T follicular helper cell (primary cell): ENCODE measurements at places on chromosomes 11 and 22.

DNA sequence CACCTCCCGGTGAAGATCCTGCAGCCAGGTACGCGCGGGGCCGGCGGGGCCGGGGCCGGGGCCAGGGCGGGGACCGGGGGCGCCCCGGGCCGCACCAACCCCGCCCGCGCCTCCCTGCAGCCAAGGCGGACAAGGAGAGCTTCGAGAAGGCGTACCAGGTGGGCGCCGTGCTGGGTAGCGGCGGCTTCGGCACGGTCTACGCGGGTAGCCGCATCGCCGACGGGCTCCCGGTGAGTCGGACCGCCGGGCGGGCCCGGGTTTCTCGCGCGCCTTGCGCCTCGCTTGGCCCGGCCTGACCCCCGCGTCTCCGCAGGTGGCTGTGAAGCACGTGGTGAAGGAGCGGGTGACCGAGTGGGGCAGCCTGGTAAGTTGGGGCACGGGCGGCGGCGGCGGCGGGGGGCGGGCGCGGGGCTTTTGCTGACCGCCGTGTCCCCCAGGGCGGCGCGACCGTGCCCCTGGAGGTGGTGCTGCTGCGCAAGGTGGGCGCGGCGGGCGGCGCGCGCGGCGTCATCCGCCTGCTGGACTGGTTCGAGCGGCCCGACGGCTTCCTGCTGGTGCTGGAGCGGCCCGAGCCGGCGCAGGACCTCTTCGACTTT lies 531 bp downstream of the PIM3 start:
- no peak for DNase-seq

DNA sequence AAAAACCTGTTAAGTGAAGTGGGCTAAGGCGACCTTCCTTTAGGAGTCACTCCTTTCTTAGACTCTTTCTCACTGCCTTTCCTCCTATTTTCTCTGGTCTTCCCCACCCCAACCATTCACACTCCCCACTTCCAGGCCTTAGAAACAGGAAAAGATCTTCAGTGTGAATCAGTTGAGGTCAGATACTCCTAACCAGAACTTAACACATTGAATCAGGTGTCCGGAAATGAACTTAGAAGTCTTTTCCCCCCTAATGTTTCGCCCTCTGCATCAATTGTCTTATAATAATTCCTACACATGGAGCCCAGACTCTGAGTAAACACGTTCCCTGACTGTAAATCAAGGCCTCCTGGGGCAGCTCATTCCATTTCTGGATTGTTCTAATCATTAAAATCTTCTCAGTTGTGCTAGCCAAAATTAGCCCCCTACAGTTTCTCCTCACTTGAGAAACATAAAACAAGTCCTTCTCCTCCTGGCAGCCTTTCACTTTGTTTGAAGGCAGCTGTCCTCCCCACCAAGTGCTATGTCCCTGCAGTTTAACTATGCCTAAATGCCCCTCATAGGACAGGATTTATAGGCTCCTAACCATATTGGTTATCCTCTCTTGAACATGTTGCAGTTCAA lies 32.7 kb upstream of the USP47 start:
- no peak for DNase-seq

GRCh38 chr11:14529951-14530350 lies 9.8 kb upstream of the PSMA1 start:
- no peak for DNase-seq

- DNase-seq = no peak
These were observed 1.2 kb upstream of the LMO2 start for GRCh38 chr11:33892906-33893594.

DNA sequence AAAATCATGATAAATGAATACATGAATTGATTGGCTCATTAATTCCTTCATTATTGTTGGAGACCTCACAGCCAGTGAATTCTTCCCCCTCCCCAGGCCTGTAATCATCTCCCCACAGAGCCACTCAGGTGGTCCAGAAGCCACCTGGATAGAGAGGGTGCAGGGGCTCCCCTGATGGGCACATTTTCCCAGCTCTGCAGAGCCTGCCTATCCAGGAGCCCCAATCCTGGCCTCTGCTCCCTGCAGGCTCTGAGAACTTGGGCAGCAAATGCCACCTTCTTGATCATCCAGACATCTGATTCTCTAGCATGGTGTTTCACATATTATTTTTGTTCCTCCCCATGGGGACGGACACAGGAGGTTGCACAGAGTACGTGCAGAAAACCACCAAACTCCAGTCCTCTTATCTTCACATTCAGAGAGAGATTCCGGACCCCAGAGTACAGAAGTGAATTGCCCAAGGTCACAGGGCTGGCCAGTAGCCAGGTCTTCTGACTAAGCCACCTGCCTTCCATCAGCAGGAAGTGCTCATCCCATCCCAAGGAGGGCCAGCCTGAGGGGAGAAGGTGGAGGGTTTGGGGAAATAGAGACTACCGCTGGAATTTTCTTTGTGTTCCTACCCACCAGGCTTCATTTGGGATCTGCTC lies 348.0 kb downstream of the BUD13 start:
- DNase-seq = no peak

- no peak for DNase-seq
These were observed 12.2 kb downstream of the KCTD17 start for GRCh38 chr22:37063431-37064420.

DNA sequence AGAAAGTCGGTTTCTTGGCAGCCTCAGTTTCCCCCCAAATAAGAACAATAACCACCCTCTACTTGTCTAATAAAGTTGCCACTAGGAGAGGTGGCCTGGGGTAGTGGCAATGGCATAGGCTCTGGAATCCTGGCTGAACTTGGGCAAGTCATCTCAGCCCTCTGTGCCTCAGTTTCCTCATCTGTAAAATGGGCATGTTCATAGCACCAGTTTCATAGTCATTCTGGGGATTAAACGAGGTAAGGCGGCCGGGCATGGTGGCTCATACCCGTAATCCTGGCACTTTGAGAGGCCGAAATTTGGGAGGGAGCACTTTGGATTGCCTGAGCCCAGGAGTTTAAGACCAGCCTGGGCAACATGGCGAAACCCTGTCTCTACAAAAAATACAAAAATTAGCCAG lies 63.0 kb downstream of the SGSM1 start:
- no peak for DNase-seq

GRCh38 chr11:118074785-118075184 lies 2.1 kb upstream of the TMPRSS4 start:
- DNase-seq = no peak

DNA sequence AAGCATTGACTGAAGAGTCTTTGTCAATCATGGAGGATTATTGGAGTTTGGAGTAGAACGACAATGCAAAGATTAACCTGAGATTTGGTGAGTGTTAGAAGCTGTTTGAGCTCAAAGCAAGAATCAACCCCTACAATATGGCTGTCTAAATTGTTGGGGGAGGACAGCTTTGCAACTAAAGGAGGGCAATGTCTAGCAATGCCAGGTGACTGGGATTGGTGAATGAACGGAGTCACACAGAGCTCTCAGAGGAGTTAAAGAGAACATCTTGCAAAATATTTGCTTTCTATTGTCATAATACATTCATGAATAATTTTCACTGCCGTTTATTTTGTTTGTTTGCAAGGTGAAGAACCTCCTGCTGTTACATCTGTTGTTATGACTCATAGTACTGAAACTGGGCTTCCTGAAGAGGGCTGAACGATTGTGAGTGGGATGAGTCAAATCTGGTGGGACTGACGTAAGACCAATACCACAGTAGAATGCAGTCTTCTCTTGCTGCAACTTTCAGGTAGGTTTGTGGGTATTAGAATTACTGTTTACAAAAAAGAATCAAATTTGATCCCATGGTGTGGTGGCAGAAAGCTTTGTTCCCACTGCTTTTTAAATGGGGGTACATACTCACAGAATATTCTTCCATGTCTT lies 281.9 kb downstream of the CADM1 start:
- DNase-seq = no peak

DNA sequence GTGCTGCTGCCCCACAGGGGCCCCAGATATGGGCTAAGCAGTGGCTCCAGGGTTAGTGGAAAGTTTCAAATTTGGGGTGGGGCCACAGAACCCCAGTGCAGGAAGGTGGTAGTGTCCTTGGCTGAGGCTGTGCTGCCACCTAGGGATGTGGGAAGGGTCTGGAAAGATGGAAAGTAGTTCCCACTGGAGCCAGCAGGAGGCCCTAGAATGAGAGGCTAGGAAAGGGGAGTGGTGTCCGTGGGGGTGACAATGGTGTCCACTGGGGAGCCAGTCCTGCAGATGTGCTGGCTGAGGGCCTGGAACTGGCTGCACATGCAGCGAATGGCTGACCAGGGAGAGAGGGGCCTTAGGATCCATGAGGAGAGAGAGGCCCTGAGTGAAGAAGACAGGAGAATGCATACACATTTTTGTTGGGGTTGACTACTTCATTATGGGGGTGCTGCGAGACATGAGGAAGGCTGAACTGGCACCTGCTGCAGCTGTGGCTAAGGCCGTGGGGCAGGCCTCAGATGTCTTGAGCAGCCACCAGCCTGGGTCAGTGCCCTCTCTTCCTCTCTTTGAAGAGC lies 21.1 kb downstream of the RFPL3 start:
- DNase-seq = no peak

DNA sequence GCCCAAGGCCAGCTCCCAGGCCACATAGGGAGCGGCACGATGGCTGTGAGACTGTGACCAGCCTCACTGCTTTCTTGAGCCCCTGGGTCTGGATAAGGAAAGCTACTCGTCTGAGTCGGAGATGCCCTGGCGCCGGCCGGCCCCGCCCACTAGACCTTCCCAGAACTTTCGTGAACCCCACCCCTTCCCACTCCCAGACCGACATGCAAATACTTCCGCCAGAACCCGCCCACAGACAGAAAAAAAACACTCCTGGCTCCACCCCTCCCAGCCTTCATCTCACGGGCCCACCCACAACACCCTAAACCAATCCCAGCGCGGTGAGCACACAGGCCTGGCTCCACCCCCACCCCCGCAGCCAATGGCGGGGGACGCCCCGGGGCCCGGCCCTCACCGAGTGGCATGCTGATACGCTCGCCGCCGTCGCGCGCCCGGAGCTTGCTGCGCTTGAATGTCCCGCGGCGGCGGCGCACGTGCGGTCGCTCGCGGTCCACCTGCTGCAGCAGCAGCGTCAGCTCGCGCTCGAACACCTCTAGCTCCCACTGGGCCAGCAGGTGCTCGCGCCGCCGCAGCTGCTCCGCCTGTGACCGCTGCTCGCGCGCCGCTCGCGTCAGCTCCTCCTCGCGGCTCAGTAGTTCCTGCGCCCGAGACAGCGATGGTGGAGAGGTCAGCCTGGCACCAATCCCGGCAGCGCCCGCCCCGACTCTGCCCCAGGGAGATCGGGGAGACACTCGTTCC lies 7.0 kb downstream of the MAP3K11 start:
- DNase-seq = no peak

- DNase-seq = no peak
These were observed 66.2 kb downstream of the MICAL3 start for GRCh38 chr22:17958166-17958565.

DNA sequence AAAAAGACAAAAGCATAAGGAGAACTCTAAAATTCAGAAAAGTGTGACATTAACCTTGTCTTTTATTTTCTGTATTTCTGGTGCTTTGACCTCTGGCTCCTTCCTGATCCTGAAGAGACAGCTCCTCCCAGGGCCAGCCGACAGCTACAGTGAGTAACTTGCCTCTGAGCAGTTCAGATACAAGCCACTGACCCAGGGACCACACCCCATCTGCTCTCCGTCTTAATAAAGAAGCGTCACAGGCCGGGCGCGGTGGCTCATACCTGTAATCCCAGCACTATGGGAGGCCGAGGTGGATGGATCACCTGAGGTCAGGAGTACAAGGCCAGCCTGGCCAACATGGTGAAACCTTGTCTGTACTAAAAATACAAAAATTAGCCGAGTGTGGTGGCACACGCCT lies 6.5 kb downstream of the MLC1 start:
- no peak for DNase-seq

- no peak for DNase-seq
These were observed 20.7 kb upstream of the SEPTIN5 start for GRCh38 chr22:19693581-19693980.

- DNase-seq = no peak
These were observed 11.6 kb downstream of the TOLLIP start for GRCh38 chr11:1297576-1298473.

DNA sequence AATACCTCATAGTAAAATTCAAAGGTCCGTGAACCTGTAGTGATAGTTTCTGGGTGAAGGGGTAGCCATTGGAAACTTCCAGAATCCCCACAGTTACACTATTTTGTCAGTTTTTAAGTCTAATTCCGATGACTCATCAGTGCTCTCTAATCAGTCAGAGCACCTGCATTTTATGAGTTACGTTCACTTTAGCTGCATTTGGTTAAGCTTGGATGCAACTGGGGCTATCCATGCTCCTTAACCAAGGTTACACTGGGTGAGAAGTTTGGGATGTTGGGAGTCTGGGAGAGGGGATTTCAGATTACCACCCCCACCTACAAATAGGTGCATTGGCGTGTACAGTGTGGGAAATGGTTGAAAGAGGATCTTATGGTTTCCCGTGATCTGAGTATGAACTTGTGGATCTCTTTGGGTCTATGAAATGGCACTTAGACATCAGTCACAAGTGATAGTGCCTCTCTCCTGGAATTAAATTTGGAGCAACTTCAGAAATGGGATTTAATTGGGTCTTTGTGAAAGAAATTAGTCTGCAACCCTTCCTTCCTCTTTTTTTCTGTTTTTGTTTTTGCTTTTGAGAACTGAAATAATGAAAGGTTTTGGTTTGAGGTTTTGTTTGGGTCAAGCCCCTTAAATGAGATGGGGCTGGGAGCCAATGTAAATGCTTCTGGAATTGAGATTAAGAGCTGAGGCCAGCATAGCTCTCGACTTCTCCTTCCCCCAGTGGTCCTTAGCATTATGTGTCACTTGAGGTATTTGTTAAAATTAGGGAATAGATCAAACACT lies 31.5 kb downstream of the EHF start:
- no peak for DNase-seq

DNA sequence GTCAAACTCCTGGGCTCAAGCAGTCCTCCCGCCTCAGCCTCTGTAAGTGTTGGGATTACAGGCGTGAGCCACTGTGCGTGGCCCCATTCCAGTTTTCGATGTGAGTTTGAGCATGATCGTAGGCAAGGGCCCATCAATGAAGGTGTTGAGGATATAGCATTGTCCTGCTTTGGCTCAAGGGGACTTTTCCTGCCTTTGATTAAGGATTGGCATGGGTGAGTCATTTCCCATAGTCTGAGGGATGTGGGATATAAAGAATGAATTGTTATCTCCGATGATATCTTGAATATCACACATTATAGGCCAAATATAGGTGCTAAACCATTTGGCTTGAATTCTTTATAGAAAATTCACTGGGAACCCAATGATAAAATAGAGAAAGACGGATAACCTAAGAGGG lies 30.4 kb downstream of the STIM1 start:
- DNase-seq = no peak

DNA sequence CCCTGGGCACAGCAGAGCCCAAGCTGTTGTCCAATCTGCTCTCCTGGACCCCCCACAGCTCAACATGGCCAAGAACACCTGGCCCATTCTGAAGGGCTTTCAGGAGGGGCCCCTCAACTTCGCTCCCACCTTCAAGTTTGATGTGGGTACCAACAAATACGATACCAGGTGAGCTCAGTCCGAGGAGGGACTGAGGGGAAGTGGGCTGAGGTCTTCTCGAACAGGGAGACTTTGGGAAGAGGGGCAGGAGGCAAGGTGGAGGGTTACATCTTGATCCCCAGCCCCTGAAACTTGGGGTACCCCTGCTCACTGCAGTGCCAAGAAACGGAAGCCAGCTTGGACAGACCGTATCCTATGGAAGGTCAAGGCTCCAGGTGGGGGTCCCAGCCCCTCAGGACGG lies 5.4 kb downstream of the INPP5J start:
- DNase-seq = no peak
